Mesendoderm (in vitro differentiated cells): ENCODE measurements at places on chromosomes 7 and 10.

DNA sequence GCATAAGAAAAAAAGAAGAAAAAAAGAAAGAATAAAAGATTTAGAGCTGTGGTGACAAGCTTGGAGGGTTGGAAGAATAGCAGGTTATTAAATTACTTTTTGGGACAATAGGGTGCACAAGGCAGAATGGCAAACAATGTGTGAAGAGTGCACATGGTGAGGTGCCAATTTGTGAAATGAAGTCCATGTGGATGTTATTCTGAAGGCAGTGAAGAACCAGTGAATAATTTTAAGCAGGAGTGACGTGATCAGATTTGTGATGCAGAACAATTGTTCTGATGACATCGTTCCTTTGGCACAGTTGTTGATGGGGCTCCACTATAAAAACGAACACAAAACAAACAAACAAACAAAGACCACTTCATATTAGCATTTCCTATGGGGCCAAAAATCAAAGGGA is 700.3 kb downstream of the NRG3 start:
- no peak overlapping the region for H3K4me3 ChIP-seq
- DNase-seq: no peak
- no peaks in the 10 kb centered on the region for H3K36me3 ChIP-seq
- no peaks in the 10 kb centered on the region for H3K4me1 ChIP-seq

DNA sequence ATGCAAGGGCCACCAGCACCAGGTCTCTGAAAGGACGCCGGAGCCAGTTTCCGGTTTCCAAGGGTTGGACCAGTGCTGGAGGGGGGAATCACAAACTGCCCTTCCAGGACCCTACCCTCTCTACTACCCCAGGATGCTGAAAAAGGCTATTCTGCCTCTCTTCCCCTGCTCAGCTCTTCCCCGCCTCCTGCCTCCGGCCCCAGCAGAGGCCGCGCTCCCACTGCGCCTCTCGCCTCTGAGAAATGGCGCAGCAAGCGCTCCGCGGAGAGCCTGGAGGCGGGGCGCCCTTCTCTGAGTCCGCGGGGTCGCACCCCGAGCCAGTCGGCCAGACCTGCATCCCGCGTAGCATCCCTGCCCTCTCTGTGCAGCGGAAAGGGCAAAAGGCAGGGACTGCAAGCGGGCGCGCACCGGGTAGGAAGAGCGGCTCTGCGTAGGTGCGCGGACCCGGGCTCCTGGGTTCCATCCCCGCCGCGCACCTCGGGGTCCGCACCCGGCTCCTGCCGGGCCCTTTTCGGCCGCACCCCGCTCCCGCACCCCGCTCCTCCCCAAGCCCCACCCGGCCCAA is 476 bp upstream of the RET start:
- H3K4me3 ChIP-seq: peak overlapping the region; percentile 41
- H3K27ac ChIP-seq: no peak overlapping the region
- no peaks in the 10 kb centered on the region for H3K36me3 ChIP-seq

- no peak for DNase-seq
- H3K27ac ChIP-seq: no peak overlapping the region
Measured at GRCh38 chr7:12131122-12131521, 80.0 kb upstream of the TMEM106B start.

DNA sequence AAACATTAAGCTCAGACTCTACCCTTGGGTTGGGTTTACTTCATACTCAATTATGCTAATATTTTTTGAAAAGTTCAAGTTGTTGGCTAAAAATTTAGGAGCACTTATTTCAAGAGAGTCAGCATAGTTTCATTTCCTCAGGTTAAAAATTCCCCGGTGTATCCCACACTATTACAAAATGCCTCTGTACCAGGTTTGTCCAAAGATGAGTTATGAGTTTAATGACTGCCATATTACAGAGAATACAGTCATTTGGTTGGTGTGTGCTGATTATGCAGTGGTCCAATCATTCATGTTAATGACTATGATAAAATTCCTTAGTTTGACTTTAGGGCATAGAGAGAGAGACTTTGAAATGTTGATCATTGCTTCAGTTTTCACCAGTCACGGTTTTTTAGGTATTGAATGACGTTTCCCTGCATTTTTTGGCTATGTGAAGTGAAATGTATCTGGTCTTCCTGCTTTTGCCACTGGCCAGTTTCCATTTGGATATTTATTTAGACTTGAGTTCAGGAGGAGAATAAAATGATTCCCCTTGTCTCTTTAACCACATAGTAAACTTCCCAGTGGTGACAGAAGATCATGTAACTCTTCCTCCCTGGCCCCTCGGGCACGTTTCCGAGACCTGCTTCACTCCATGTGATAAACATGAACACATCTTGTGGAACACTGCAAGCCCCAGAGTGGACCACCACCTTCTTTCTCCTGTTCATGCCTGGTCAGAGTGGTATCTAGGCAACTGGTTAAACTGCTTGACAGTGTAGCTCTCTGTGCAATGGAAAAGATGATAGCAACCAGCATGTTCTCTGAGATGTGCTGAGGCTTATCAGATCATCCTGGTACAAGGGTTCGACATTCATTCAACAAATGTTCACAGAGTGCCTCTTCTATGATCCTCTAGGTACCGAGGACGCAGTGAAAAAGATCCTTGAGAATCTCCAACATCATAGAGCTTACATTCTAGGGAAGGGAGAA is 153.6 kb downstream of the CACNB2 start:
- no peak overlapping the region for H3K4me3 ChIP-seq
- H3K27me3 ChIP-seq: no peaks in the 10 kb centered on the region
- no peaks in the 10 kb centered on the region for H3K4me1 ChIP-seq
- H3K36me3 ChIP-seq: no peaks in the 10 kb centered on the region
- H3K27ac ChIP-seq: no peak overlapping the region
- DNase-seq: peak; percentile 13

- H3K36me3 ChIP-seq: no peaks in the 10 kb centered on the region
- DNase-seq: no peak
- no peaks in the 10 kb centered on the region for H3K27me3 ChIP-seq
Measured at GRCh38 chr7:4745265-4745919, 30.0 kb upstream of the AP5Z1 start.

DNA sequence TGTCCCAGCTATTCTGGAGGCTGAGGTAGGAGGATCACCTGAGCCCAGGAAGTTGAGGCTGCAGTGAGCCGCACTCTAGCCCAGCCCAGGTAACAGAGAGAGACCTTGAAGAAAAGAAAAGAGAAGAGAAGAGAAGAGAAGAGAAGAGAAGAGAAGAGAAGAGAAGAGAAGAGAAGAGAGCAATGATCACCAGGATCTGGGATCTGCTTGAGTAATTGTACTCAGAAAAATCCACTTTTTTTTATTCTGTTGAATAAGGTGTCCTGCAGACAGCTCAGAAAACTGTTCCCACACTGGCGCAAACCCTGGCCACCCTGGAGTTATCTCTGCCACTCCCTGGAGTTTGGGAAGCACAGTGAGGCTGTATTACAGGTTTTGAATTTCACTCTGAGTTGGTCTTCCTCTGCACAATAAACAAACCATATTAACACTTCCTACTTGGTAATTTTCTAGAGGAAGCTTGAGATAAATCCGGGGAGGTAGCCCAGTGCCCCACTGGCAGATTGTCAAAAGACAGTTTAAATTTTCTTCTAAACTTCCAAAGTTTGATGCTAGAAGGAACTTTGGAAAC is 9.6 kb upstream of the OAT start:
- no peaks in the 10 kb centered on the region for H3K27me3 ChIP-seq

DNA sequence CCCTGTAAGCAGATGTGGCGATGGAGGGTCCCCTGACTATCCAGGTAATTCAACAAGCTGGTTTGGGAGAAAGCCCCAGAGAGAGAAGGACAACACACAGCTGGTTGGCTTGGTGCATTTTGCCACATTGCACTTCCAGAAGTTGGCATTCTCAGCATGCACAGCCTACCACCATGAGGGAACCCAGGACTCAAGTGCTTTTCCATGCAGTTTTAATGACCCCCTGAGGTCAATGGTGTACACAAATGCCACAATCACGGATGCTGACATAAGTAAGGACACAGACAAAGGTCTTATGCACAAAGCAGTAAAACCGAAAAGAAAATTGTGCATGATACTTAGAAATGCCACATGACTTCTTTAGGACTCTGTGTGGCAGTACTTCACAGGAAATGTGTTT is 645.1 kb downstream of the KCNMA1 start:
- no peak overlapping the region for H3K27ac ChIP-seq
- no peaks in the 10 kb centered on the region for H3K27me3 ChIP-seq
- no peak overlapping the region for H3K4me3 ChIP-seq
- H3K36me3 ChIP-seq: no peaks in the 10 kb centered on the region
- no peak for DNase-seq

DNA sequence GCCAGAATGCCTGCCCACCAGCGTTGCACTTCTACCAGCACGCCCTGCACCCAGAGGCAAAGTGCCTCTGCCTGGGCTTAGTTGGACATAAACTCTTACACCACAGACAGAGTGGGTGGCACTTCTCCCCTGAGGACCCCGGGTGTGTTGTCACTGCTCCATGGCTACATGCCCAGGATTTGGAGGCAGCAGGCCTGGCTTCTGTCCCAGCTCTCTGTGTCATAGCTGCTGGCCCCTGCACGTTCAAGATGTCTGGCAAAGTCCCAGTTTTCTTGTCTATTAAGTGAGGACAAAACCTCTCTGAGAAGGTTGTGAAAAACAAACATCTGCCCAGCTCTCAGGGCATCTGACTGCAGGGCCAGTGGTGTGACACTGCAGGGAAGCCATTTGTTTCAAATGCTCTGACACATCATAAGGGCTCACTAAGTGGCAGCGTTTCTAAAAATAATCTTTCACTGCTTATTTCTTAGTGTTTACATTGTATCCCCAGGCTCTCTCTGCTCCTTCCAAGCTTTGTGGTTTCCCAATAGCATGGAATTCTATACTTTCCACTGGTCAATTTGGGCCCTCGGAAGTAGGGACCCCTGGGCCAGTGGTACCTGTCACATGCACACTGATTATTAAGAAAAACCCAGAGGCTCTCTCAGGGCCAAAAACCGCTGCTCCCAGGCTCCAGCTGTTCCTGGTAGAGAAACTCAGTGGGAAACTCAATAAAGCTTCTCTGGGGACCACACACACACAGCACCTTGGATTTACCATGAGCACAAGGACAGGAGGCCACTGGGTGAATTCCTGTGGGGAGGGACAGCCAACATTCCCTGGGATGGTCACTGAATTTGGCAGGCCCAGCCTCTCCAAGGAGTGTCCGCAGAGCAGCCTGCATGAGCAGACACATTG is 86.2 kb upstream of the ANLN start:
- no peak for DNase-seq
- H3K36me3 ChIP-seq: no peaks in the 10 kb centered on the region
- peaks cover 6% of the 10 kb centered on the region for H3K4me1 ChIP-seq

DNA sequence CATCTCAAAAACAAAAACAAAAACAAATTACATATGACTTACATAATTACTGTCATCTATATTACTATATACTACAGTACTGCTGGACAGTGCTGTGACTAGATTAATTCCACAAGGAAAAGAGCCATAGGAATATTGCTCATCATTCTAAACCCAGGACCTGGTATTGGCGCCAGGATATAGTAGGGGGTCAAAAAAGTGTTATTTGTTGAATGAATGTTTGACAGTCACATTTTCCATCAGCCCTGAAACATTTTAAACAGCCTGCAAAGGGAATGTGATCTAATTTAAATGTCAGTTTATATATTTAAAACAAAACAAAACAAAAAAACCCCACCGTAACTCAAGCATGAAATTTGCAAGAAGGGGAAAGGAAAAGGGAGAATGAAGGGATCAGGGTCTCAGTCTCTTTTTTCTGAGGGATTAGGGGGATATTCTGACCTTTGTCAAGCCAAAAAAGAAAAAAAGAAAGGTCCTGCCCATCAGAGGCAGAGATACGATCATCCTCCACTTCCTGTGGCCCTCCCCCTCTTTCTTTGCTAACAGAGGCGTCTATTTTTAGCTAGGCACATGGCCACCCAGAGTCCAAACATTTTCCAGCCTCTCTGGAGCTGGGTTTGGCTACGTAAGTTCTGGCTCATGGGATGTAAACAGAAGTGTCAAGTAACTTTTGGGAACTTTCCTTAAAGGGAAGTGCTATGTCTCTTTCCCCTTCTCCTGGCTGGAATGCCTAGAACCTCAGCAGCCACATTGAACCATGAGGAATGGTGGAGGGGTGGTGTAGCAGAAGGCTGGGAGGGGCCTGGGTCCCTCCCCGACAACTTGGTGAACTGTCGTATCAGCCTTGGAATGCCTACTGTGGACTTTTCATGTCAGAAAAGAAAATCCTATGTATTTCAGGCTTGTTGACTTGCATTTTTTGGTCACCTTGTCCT is 44.6 kb upstream of the DLG5 start:
- H3K27ac ChIP-seq: peak overlapping the region; percentile 36
- DNase-seq: peak; percentile 95
- H3K4me1 ChIP-seq: peaks cover 5% of the 10 kb centered on the region
- H3K4me3 ChIP-seq: no peak overlapping the region

DNA sequence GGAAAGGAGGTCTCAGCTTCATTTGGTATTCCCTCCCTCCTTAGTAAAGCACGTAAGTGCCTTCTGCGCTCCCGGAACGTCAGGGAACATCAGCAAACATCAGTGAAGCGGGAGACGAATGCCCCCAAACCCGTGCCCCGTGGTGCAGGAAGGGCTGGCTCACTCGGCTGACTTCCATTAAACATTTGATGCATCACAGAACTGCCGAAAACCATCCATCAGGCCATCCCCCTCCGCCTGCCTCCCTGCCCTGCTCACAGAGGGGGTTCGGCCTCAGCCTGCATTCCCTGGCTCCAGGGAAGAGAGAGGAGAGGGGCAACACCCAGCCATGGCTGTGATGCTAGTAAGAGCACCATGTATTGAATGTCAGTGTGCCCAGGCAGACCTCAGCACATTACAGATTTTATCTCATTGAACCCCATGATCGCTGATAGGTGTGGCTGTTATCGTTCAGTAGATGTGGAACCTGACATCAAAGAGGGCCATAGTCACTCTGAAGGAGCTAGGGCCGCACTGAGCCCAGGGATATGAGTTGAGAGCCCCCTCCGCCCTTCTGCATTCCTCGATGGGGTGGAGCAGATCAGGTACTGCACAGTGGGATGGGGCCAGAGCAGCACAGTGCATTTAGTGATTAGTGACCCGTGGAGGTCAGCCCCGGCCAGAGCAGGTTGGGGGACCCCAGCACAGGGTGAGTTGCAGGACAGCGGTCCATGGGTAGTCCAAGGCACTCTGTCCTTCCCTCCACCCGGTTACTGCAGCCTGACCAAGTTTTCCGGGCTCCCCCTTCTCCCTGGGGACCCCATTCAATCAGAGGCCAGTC is 146.4 kb downstream of the RPS24 start:
- H3K27ac ChIP-seq: no peak overlapping the region
- no peak for DNase-seq
- H3K27me3 ChIP-seq: no peaks in the 10 kb centered on the region
- no peaks in the 10 kb centered on the region for H3K4me1 ChIP-seq
- H3K36me3 ChIP-seq: no peaks in the 10 kb centered on the region
- H3K4me3 ChIP-seq: no peak overlapping the region

DNA sequence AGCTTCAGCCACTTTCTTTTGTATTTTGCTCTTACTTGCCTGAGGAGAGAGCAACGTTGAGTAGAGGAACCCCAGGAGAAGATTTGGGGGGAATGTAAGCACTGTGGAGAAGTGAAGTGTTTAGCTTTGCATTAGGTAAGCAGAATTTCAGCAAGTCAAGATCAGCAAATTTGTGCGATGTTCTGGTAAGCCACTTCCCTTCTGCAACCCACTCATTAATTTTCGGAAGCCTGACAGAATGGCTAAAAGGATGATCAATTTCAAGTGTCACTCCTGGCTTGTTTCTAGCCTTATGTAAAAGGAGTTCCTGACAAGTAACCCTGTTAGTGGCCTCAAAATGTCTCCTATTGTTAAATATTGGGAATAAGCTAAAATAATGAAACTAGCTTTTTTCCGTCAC is 48.5 kb upstream of the NXPH1 start:
- DNase-seq: no peak
- H3K4me3 ChIP-seq: no peak overlapping the region

- no peaks in the 10 kb centered on the region for H3K27me3 ChIP-seq
- H3K36me3 ChIP-seq: no peaks in the 10 kb centered on the region
- H3K4me3 ChIP-seq: no peak overlapping the region
- H3K27ac ChIP-seq: no peak overlapping the region
- no peak for DNase-seq
- no peaks in the 10 kb centered on the region for H3K4me1 ChIP-seq
Measured at GRCh38 chr10:20289070-20289828, 473.0 kb downstream of the PLXDC2 start.
